ENCODE measurements at places on chromosomes 5 and 9.
A peak's percentile ranks its signal among the peaks of the same experiment; 100 is the strongest.

GRCh38 chr5:98723061-98723460, 50.4 kb upstream of the RGMB start:
- no peak for DNase-seq

GRCh38 chr5:114726131-114726530, 364.3 kb downstream of the KCNN2 start:
- peak; percentile 10 for DNase-seq

DNA sequence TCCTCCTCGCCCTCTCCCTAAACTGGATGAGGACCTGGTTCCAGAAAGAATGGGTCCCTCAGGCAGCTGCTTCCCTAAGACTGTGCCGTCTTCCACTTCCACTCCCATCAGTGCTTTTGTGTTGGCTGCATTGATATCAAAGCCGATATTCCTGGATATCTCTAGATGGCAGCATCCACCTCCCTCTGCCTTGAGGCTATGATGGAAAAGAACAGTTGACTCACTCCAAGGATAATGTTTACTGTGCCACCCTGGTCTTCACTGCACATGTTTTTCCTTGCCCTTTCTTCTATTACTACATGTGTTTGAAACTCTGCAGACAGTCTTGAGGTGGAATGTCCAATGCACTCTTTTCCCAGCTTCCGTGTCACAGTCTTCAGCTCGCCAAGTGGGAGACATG, 211.6 kb downstream of the MAST4 start:
- DNase-seq = peak; percentile 46

GRCh38 chr9:104682642-104683041, 11.7 kb upstream of the OR13D1 start:
- peak; percentile 61 for DNase-seq

- peak; percentile 24 for DNase-seq
Measured at GRCh38 chr5:136374003-136374402, 8.7 kb upstream of the TRPC7 start.

DNA sequence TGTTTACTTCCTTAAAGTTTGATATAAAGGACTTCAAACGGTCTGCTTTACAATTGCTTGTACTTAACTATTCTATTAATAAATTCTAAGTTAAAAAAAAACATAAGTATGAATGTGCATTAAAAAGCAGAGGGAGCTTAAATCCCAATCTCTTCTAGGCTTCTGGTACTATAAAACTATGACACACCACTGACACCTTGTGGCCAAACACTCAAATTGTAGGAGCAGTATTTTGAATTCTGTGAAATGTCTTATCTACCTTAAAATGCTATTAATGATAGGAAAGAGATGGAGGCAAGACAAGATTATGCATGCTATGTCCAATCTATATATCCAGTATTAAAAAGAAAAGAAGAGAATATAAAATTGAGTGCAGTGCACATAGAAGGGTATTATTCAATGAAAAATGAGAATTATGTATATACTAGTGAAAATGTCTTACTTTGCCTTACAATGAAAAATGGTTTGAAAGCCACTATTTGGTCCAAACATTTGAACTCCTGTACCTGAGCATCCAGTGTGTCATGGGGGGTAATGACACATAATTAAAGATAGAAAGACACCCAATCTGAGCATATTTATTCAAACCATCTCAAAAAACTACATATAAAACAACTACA, 87.6 kb downstream of the ERP44 start:
- DNase-seq = peak; percentile 50

GRCh38 chr5:121675924-121676323, 175.8 kb upstream of the FTMT start:
- DNase-seq = no peak

GRCh38 chr9:124721109-124721906, 49.8 kb downstream of the NR6A1 start:
- DNase-seq = peak; percentile 83

GRCh38 chr5:139456776-139457175, 5.8 kb downstream of the ECSCR start:
- DNase-seq = no peak

DNA sequence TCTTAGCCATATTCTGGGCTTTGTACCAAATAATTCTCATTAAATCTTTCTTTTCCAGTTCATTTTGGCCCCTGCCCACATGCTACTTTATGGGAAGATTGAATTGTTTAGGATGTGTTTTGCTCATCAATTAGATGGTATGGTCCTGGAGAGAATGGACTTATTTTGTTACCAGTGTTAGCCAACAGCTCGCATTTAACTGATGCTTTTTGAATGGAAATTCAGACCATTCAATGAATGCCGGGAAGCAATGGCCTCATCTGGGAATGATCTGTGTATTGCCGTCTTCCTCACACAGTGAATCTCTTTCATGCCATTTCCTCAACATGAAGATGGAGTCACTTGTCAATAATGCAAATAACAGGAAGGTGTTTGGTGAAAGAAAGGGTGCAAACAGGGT, 370.6 kb upstream of the PIK3R1 start:
- DNase-seq = no peak

Data from fibroblast of skin of right quadriceps (primary cell).